ENCODE measurements at places on chromosomes 2 and 18. TPM values are rescaled to one million over a fixed set of nuclear protein-coding genes. Genes with fewer than 3 reads are reported as not detected.

DNA sequence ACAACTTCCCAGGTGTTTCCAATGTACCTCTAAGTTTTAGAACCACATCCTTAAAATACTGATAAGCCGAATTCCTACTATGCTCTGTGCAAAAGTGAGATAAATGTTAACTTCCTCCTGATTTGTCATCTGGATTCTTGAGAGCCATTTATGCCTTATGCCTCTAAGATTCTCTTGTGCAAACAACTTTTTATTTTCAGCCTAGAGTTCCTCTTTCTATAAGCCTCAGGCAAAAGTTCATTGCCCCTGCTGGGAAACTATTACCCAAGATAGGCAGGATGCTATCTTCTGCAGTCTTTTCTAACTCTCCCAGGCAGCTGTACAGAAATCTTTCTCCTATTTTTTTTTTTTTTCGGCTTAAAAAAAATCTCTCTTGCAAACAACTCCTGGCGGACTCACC is 216.1 kb downstream of the KCNJ3 start:
- no peak overlapping the region for H3K4me3 ChIP-seq
- DNase-seq: no peak
- no peaks in the 10 kb centered on the region for H3K27me3 ChIP-seq
- H3K4me1 ChIP-seq: no peaks in the 10 kb centered on the region
- H3K27ac ChIP-seq: no peak overlapping the region

- H3K4me3 ChIP-seq: no peak overlapping the region
- no peaks in the 10 kb centered on the region for H3K27me3 ChIP-seq
- H3K36me3 ChIP-seq: no peaks in the 10 kb centered on the region
Measured at GRCh38 chr2:220341014-220341413, 713.6 kb downstream of the SLC4A3 start.

- no peak for DNase-seq
- H3K27me3 ChIP-seq: no peaks in the 10 kb centered on the region
- no peaks in the 10 kb centered on the region for H3K36me3 ChIP-seq
- H3K4me1 ChIP-seq: no peaks in the 10 kb centered on the region
Measured at GRCh38 chr2:46495231-46496030, 16.1 kb downstream of the TMEM247 start.

DNA sequence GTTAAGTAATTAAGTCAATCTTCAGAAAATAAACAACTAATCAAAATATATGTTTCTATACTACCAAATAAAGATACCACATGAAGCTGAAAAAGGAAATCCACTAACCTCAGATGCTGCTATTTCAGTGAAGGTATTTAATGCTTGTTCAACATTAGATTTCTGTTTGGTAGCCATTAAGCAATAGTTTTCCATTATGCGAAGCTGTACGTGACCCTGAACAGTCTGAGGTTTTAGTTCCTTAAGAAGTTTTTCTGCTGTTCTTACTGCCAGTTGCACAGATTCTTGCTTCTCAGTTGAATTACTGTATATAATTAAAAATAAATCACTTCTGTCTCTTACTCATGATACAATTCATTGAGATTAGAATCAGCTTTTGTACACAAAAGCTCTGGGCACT is 65.4 kb downstream of the TTC21B start:
- no peak for DNase-seq
- H3K27ac ChIP-seq: no peak overlapping the region
- H3K4me1 ChIP-seq: no peaks in the 10 kb centered on the region

DNA sequence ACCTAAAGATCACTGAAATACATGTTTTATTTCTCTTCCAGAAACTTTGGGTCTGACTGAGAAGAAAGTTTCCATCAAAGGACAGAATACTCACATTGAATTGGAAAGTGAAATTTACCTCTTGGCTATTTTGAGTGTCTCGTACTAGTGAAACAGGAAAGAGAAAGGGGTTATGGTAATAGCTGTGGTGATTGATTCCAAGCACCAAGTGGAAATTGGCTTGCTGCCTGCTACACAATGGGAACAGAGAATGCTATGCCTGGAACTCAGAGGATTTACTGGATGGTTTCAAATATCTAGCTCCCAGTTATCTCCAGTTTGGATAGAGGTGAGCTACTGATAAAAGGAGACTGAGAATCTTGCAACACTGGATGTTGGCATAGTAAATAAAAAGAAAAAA is 492.8 kb upstream of the FSIP2 start:
- H3K4me3 ChIP-seq: no peak overlapping the region
- no peak for DNase-seq

KCNG2 gene
- total RNA-seq: 0.66 TPM

COLEC12 gene
- total RNA-seq: 14.7 TPM

Data from breast epithelium (tissue), 4 donors.